Hematopoietic multipotent progenitor cell treated with erythropoietin and hydrocortisone succinate and interleukin-3 and kit ligand, for 15 days (in vitro differentiated cells): ENCODE measurements at places on chromosomes 11 and 22.

DNA sequence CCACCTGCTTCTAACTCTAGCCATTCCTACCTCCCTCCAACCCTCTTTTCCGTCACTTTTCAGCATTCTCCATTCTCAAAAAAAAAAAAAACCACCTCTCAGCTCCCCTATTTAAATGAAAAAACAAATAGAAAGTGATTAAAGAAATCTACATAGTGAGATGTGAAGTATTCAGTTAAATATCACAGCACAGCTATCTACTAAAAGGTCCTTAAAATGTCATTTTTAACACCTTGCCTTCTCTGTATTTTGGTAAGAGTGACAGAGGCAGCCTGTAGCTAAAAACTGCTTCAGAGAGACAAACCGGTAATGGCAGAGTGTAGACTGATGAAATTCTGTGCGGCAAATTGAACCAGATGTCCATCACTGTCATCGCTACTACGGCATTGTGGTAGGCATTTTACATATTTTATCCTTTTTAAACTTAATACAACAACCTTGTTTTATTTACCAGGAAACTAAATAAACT, 346 bp upstream of the ALG9 start:
- no peak for DNase-seq

DNA sequence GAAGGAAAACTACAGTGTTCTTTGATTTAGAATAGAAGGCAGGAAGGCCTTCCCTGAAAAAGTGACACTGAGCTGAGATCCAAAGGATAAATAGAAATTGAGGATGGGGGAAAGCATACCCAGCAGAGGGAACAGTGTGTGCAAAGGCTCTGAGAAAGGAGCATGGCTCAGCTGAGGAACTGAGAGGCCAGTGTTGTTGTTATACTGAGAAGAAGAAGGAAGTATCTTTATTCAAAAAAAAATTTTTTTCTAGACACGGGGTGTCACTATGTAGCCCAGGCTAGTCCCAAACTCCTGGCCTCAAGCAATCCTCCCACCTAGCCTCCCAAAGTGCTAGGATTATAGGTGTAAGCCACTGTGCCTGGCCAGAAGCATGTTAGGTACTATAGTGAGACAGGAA, 3.5 kb upstream of the PIK3C2A start:
- DNase-seq, result no peak

- no peak for DNase-seq
Measured at GRCh38 chr11:128686745-128687177, 7.1 kb upstream of the FLI1 start.

DNA sequence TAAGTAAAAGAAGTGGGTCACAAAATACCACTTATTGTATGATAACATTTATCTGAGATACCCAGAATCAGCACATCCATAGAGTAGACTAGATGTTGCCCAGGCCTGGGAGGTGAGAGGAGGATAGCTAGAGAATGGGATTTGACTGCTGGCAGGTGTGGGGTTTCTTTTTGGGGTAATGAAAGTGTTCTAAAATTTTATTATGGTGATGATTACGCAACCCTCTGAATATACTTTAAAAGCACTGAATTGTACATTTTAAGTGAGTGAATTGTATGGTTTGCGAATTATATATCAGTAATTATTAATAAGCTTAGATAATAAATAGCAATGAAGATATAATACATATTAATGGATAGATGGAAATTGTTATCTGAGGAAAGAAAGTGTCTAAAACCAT, 35.7 kb upstream of the ACAT1 start:
- no peak for DNase-seq

GRCh38 chr22:35462498-35463230, 62.7 kb downstream of the MCM5 start:
- DNase-seq, result no peak

DNA sequence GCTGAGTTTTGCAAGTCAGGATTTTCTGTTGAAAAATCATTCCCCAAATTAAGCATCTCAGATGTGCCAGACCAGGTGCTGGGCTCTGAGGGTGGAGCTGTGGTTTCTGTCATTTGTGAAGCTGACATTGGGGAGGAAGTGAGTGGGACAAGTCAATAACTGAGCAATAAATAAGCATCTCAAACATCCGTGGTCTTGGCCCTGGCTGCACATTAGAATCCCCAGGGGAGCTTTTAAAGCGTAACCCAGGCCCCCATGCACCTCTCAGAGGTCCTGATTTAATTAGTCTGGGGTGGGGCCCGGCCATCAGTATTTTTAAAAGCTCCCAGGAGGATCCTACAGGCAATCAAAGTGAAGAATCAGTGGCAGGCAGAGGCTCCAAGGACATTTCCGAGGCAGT, 420.0 kb downstream of the MN1 start:
- no peak for DNase-seq

GRCh38 chr11:75816561-75817239, 1.7 kb downstream of the UVRAG start:
- DNase-seq, result peak; percentile 17

- DNase-seq, result no peak
Measured at GRCh38 chr11:37558619-37559210, 960.7 kb upstream of the RAG2 start.

- no peak for DNase-seq
Measured at GRCh38 chr11:96052921-96053651, 129.2 kb upstream of the MTMR2 start.
